SJSA1 (cell line): ENCODE measurements at places on chromosomes 13 and 19.

DNA sequence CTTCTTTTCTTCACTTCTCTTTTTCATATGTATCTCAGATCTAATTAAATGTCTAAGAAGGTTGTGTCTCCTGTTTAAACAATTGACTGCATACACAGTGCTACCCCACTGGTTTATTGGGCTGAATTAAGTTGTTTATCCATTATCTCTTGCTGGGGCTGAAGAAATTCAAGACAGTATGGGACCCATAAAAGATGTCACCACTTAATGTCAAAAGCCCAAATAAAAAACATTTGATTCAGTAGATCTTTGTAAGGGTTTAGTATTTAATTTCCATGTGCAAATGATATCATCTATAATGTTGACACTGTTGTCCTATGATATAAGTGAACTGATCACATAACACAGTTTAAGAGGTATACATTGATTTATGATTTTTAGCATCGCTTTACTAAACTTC lies 1431.9 kb upstream of the PCDH20 start:
- DNase-seq = no peak

GRCh38 chr19:4400135-4400936 lies at the start of gene SH3GL1:
Gene SH3GL1, minus strand, starts transcription at chr19:4400547. Its CDS starts 179 bp downstream, at chr19:4400368.
- peak; percentile 82 for DNase-seq

DNA sequence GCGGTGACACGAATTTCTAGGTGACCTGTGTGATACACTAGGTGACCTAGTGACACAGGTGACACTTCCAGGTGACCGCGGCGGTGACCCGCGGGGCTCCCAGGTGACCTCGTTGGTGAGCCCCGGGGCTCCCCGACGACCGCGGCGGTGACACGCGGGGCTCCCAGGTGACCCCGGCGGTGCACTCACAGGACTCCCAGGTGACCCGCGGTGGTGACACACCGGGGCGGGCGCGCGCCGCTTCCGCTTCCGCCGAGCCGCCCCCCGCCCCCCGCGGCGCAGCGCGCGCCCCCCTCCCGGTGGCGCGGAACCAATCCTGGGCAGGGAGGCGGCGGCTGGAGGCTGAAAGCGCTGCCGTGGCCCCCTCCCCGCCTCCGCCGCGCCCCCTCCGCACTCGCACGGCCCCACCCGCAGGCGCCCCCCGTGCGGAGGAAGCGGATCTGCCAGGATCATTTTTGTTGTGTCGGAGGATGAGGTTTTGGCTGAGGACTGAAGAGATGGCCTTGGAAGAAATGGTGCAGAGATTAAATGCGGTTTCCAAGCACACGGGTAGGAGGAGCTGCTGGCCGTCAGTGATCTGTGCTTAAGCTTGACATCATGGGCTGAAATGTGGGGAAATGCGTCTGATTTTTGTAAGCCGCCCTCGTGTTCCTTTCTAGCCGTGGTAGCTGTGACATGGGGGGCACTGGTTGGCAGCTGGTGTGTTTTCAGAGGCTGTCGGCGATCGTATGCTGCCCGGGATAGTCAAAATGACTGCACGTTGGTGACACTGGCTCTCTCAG lies at the start of gene MCF2L:
TSS of gene MCF2L (plus strand) at position 305 of the 782 bp plus-strand sequence. CDS start at position 471, 166 bp downstream.
- no peak for DNase-seq

- no peak for DNase-seq
These were observed 294.1 kb downstream of the DLEU7 start for GRCh38 chr13:50549221-50549942.
